Vein endothelial cell (primary cell): ENCODE measurements at places on chromosomes 7 and 10. TPM values are rescaled to one million over a fixed set of nuclear protein-coding genes. Genes with fewer than 3 reads are reported as not detected.

Gene ERVW-1
- not detected in 2 replicates for total RNA-seq

Gene CH25H
- 3.2 and 8.5 TPM in 2 replicates for total RNA-seq

Gene SUGCT
- total RNA-seq, result 1.4 and 2.0 TPM in 2 replicates

Gene MACROH2A2
- not detected in 2 replicates for total RNA-seq

Gene CPA4
- total RNA-seq, result 0.29 and 0.65 TPM in 2 replicates

Gene CALML3
- not detected in 2 replicates for total RNA-seq

Gene CCDC172
- total RNA-seq, result not detected in 2 replicates

Gene TWIST1
- under 0.01 TPM in 1 of 2 replicates, not detected in the other for total RNA-seq

Gene RUFY2
- 24.5 and 31.1 TPM in 2 replicates for total RNA-seq

Gene AKR1B15
- not detected in 2 replicates for total RNA-seq

Gene MYOF
- 287 and 383 TPM in 2 replicates for total RNA-seq

Gene WEE2
- not detected in 2 replicates for total RNA-seq

Gene CADPS2
- total RNA-seq, result 37.6 and 44.3 TPM in 2 replicates

Gene GRM8
- total RNA-seq, result 0.10 TPM in 1 of 2 replicates, not detected in the other

Gene ZNF117
- 18.5 and 32.7 TPM in 2 replicates for total RNA-seq

Gene NUTM2D
- 1.3 and 1.4 TPM in 2 replicates for total RNA-seq

Gene CRYGN
- not detected in 2 replicates for total RNA-seq

Gene TRA2A
- total RNA-seq, result 40.8 and 51.4 TPM in 2 replicates

Gene RET
- total RNA-seq, result not detected in 2 replicates

Gene CPA2
- total RNA-seq, result not detected in 2 replicates
